ENCODE measurements at places on chromosomes 11 and 22.

DNA sequence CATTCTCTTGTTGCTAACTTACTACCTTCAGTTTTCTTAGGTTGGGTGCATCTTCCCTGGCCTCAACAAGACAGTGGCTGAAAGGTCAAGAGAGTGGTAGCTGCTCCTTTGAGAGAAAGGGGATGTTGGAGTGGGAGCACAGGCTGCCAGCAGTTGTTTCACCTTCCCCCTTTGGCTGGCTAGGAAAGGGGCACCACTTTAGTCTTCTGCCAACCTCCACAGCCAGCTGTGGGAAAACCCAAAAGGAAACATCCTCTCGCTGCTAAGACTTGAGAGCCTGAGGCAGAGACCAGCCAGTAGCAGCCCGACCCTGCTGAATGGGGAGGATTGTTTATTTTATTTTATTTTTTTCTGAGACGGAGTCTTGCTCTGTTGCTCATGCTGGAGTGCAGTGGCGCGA lies 34.4 kb downstream of the MARK2 start:
- no peak for DNase-seq

DNA sequence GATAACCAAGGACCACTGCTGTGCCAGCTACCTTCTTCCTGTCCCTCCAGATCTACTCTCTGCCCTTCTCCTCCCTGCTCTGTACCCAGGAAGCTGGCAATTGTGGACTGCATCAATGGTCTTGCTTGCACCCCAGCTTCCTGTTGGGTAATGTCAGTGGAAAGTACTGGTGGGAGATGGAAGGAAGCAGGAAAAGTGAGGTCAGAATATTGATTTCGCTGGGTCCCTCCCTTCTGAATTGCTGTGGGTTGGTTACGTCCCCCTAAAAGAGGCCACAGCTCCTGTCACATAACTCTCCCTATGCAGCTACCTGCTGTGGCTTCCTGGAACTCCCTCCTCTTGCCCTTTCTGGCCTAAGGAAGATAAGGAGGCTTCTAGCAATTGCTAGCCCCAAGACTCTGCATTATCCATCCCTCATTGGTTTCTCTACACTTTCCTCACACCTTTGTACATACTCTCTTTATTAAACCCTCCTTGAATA lies 81.2 kb downstream of the RASSF10 start:
- no peak for DNase-seq

DNA sequence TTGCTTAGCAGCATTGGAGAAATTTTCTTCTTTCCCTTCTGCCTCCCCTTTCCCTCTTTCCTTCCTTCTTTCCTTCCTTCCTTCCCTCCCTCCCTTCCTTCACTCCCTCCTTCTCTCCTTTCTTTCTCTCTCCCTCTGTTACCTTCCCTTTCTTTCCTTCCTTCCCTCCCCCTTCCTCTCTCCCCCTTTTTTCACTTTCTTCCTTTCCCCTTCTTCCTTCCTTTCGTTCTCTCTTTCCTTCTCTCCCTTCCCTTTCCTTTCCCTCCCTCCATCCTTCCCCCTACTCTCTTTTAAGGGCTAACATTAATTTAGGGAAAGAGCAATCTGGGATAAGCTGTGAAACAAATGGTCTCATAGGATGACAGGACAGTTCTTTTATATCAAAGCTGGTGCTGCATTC lies 34.1 kb downstream of the SLC5A1 start:
- no peak for DNase-seq

DNA sequence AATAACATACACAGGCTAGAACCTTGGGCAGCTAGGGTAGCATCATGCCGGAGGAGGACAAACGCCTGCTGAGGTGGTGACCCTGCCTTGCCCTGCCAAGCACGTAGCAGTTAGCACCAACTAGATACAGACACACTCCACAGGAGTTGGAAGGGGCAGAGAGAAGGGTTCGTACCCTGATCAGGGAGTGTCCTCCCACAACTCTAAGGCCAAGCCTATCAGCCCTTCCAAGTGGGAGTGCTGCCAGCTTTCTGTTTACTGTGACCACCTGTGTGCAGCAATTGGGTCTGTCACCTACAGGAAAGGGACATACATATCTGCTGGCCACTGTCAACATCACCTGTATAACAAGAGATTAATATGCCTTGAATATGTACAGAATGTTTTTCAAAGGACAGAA lies 1.9 kb upstream of the THAP7 start:
- DNase-seq, result no peak

DNA sequence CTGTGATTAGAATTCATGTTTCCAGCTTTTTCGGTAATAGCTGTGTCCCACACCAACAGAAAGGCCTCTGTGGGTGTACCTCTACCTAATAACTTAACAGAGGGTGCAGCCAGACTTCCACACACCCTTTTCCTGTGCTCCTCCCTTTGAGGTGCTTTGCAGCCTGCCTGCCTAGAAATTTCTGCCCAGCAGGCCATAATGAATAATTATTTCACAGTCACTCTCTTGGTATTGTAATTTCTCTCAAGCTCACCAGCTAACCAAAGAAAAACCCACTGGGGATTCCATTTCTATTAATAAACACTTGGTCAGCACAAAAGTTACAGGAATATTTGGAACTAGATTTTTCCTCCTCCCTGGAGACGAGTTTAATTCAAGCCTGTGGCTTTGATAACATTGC lies 13.3 kb downstream of the WT1 start:
- no peak for DNase-seq

- no peak for DNase-seq
Measured at GRCh38 chr11:59426361-59427067, at the start of gene OR5A2. OR5A2 (minus strand) TSS chr11:59426413; CDS start chr11:59422953, 3,460 bp downstream.

DNA sequence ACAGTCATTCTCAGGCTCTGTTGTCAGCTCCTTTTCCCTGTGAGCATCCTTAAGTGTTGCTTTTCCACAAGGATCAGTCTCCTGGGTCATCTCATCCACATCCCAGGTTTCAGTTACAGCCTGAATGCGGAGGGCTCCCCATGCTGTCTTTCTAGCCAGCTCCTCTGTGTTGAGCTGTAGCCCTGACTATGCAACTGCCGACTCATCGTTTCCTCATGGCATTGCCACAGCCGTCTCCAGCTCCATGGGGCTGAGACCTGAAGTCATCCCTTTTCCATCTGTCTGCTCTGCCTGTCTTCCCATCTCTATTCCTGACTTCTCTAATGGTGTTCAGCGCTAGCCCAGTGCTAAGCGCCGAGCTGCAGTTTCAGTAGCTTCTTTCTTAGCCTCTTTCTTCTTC lies 11.8 kb downstream of the SAMM50 start:
- DNase-seq, result no peak

DNA sequence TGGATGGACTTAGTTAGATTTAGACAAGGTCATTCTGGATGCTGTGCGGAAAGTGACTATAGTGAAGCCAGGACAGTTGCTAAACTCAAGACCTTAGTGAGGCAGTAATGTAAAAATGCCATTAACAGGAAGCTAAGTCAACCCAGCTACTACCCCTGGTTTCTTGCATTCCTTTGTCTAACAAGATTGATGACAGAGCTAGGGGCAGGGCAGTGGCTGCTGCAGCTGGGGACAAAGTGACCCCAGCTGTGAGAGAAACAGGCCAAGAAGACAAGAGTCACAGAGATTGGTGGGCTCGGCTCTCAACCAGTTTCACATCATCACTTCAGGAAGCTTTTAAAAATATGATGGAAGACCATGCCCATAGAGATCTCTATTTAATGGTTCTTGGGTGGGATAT lies 110.4 kb upstream of the POU2AF2 start:
- DNase-seq, result no peak

DNA sequence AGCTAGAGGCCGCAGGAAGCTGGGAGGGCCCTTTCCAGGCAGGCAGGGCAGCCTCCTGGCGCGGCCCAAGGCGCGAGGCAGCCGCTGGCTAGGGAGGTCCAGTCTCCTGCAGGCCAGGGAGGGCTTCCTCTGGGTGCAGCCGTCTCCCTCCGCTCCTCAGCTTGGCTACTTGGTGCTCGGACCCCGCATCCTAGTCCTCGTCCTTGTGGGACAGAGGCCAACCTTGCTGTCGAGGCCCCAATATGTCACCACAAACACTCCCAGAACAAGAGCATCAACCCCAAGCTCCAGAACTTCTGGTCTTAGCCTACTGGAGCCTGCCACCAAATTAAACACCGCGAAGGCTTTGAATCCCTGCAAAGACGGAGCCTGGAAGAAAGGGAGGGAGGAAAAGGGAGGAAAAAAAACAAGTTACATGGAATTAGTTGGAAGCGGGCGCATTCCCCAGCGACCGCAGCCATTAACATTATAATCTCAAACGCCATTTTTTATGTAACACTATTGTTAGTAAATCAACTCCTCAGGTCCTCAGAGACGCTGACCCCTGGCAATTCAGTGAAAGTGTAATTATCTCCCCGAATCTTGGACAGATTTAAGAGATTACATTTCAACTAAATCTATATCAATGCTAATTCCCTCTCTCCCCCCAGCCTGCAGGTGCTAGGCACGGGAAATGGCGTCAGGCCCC lies 12.7 kb upstream of the PAX6 start:
- no peak for DNase-seq

- no peak for DNase-seq
Measured at GRCh38 chr11:66327171-66328030, 8.8 kb downstream of the RIN1 start.

DNA sequence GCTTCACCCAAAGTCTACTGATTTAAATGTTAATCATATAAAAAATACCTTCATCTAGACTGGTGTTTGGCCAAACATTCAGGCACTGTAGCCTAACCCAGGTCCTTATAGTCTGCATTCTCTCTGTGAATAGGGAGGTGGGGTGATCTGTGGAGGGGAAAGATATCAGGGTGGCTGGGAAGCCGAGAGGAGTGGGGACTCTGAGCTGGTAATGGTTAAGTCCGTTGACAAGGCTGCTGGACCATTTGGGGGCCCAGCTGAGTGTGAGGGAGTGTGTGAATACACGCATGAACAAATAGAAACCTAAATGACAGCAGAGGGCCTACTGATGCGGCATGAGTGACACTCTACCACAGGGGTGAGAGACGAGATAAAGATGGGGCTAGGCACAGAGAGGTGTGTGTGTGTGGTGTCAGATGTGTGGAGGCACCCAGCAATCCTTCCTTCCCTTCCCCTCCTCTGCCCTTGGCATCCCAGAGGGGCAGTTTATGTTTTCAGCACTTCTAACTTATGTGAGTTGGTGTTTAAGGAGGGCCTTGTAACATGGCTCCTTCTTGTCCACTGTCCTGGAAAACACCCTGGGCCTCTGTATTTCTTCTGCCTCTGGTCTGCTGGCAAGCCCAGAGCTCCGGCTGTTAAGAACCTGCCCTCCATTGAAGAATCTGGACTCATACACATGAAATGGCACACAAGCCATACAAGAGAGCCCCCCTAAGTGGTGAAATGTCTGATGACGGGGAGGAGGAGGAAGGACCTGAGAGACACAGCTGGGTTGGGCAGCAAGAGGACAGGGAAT lies 249.1 kb upstream of the TBCEL start:
- DNase-seq, result no peak

DNA sequence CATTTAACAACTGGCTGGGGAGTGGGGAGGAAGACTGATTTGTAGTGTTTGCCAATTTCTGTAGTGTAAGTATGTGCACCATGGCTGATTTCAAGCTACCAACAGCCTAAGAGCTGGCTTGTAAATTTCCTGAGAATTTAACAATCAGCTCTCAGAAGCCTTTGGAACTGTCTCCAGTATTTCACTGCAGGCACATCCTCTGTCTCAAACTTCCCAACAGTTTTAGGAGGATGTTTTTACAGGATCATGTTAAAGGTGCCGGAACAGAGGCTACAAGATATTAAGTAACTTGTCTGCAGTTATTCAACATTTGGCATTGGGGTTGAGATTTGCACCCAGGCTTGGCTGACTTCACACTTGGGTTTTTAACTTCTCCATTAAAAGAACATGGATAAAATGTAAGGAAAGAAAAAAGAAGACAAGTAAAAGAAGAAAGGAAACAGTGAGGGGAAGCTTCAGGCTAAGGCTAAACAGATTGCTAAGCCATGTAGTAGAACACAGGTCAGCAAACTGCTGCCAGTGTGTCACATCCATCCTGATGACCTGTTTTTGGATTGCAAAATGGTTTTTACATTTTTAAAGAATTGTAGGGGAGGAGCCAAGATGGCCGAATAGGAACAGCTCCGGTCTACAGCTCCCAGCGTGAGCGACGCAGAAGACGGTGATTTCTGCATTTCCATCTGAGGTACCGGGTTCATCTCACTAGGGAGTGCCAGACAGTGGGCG lies 204.8 kb upstream of the SESN3 start:
- no peak for DNase-seq

DNA sequence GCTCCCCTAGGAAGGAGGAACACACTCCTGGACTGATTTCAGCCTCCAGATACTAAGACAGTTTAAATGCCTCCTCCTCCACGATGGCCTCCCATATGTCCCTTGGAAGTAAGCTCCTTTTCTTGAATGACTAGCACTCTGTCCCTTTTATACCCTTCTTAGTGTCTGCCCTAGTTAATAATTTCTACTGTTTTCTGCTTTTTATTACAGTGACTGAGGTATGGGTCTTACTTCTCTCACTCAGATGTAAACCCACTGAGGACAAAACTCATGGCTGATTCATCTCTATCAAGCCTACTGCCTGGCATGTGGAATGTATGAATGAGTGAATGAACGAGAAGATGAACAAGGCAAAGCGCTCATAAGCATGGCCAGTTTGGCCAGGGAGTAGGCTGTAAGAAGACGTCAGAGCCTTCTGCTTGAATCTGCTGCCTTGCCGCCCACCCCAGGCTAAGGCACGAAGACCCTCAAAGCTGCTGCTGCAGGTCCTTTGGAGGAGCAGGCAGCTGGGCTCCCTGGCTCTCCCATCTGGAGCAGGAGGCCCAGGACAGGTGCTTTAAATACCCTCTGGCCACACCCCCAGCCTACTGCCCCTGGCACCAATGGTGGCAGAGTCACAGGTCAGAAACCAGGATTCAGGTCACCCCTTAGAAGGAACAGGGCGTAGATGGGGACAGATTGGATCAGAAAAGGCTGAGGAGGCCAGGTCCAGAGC lies 8.2 kb upstream of the PGA3 start:
- DNase-seq, result no peak

DNA sequence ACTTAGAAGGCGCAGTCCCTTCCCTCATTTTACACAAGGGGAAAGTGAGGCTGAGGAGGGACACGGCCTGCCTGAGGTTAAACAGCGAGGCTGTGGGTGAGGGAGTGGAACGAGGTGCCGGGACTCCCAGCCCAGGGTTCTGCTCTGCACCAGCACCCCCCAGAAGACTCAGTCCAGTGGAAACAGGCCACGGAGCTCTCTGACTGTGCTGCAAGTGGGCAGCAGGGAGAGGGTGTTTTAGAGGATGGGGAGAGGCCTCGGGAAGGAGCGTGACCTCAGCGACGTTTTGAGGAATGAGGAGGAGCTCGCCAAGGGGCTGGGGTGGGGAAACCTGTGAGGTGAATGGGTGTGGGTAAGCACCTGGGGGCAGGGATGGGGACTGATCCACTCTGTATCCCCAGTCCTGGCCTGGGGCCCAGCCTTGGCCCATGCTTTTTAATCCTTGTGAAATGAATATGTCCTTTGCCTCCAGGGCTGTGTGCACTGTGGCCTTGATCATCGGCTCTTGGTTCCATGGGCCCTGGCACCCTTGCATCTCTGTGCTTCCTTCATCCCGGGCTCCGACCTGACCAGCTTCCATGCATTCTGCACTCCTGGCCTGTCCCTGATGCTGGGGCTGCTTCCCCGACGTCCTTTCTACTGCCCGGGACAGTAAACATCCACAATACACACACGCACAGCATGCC lies 44.2 kb downstream of the SHISAL1 start:
- DNase-seq, result no peak

GRCh38 chr11:6638429-6638828 lies 17.2 kb downstream of the DCHS1 start:
- DNase-seq, result no peak
